ENCODE measurements at places on chromosomes 11 and 22.

- no peak for DNase-seq
These were observed 27.6 kb downstream of the LRRC10B start for GRCh38 chr11:61535998-61536675.

- no peak for DNase-seq
These were observed 7.4 kb downstream of the CBX6 start for GRCh38 chr22:38864361-38865191.

- DNase-seq, result no peak
These were observed 22.8 kb upstream of the GUCY1A2 start for GRCh38 chr11:107041088-107041444.

GRCh38 chr11:128335729-128336128 is 251.6 kb downstream of the ETS1 start:
- DNase-seq, result no peak

DNA sequence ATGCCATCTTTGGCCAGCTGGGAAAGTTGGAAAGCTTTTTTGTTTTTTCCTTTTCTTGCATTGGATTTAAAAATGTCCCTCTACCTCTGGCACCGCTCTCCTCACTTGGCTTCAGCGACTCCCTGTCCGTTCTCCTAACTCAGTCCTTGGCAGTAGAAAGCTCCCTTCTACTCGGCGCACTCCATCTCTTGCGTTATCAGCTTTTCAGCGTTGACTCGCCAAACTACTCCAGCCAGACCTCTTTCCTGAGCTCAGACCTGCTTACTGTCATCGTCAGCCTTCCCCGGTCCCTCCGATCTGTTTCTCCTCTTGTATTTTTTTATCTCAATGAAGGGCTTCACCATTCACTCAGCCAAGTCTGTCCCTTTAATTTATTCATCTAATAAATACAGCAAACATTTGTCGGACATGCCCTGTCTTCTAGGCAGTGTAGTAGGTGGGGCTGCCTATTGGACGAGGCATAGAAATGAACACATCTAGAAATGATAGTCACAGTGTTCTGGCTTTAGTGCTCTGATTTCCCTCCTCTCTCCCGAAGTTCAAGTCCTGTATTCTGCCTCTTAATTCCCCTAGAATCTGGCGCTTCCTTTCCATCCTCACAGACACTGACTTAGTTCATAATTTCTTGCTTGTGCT is 839 bp downstream of the CEP164 start:
- no peak for DNase-seq

- peak; percentile 19 for DNase-seq
These were observed 29.8 kb upstream of the CREB3L1 start for GRCh38 chr11:46247659-46248058.

- DNase-seq, result no peak
These were observed 20.7 kb upstream of the EMID1 start for GRCh38 chr22:29184849-29185490.

DNA sequence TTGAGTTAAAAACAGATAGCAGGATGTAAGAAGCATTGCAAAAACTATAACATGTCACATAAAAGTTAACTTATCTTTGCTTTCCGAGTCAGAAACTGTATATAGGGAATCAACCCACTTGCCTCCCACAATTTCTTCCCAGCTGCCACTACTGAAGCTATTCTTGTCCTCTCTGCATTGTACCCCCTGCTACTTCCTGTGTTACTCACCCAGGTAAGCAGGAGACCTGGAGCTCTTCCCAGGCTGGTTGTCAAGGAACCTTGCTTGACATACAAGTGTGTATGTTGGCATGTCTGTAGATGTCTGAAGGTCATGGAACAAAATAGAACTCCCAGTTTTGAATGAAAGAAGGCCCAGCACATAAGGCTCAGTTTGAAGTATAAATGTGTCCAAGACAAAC is 74.3 kb upstream of the LRRC4C start:
- DNase-seq, result no peak

DNA sequence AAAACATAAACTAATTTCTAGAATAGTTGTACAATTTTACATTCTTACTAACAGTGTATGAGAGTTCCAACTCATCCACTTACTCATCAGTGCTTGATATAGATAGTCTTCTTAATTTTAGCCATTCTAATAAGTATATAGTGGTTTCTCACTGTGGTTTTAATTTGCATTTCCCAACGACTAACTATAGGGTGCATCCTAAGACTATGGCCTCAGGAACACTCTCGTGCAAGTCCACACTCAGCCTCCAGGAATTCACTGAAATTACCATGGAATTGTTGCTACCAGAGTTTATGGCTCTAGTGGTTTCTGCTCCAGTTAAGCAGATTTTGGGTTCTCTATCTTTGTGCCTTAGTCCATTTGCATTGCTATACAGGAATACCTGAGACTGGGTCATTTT is 60.1 kb upstream of the GUCY1A2 start:
- DNase-seq, result no peak
